AG09319 (cell line): ENCODE measurements at places on chromosomes 1 and 21.

GRCh38 chr21:44880405-44881197 is 7.1 kb upstream of the PTTG1IP start:
- DNase-seq: no peak

DNA sequence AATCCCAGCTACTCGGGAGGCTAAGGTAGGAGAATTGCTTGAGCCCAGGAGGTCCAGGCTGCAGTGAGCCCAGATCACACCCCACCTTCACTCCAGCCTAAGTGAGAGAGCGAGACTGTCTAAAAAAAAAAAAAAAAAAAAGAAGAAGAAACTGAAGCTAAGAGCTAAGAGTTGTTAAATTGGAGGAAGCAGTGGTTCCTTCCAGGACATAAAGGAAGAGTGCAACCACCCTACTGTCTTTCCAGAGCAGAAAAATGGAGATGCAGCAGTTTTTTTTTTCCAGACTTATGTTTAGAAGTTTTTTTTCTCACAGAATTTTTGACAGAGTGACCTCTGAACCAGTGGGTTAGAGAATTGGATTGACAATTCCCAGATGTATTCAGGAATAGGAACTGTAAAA is 88.7 kb downstream of the HLX start:
- no peak for DNase-seq

- DNase-seq: no peak
Observed at GRCh38 chr1:10054465-10054864, 21.7 kb downstream of the UBE4B start.

GRCh38 chr1:154962156-154962749 is 671 bp upstream of the PYGO2 start:
- no peak for DNase-seq

- DNase-seq: no peak
Observed at GRCh38 chr1:241423541-241424479, 66.8 kb upstream of the RGS7 start.

GRCh38 chr1:24383381-24383940 is 30.1 kb downstream of the STPG1 start:
- DNase-seq: peak; percentile 77

GRCh38 chr21:38439957-38440356 is 58.3 kb downstream of the ERG start:
- DNase-seq: no peak
